ENCODE measurements at places on chromosomes 6 and 20. TPM values are rescaled to one million over a fixed set of nuclear protein-coding genes. Genes with fewer than 3 reads are reported as not detected.

Gene WFDC5
- polyA plus RNA-seq, result not detected

Gene NNAT
- 996 TPM for polyA plus RNA-seq

Gene UBE2J1
- polyA plus RNA-seq, result 47.2 TPM

Gene GABRR1
- 0.36 TPM for polyA plus RNA-seq

Gene NCOA3
- polyA plus RNA-seq, result 14.6 TPM

Gene SRSF3
- 508 TPM for polyA plus RNA-seq

Gene TTLL9
- polyA plus RNA-seq, result 8.0 TPM

Gene RXRB
- polyA plus RNA-seq, result 71.2 TPM

Gene PTK6
- not detected for polyA plus RNA-seq

Gene CCN6
- not detected for polyA plus RNA-seq
